Glomerular endothelial cell (primary cell): ENCODE measurements at places on chromosomes 2 and 18.

GRCh38 chr18:8930990-8931616 lies 171.4 kb upstream of the NDUFV2 start:
- DNase-seq: no peak

GRCh38 chr2:100113990-100114433 lies 28.4 kb downstream of the AFF3 start:
- no peak for DNase-seq

GRCh38 chr2:142174176-142174575 lies 43.4 kb upstream of the LRP1B start:
- DNase-seq: no peak

GRCh38 chr2:39007875-39008504 lies 112.9 kb downstream of the SOS1 start:
- DNase-seq: no peak

GRCh38 chr18:22827216-22827615 lies 105.9 kb upstream of the RBBP8 start:
- no peak for DNase-seq

GRCh38 chr18:31596081-31596872 lies 4.6 kb downstream of the TTR start:
- no peak for DNase-seq

- DNase-seq: no peak
Observed at GRCh38 chr2:39470580-39470979, 33.5 kb upstream of the MAP4K3 start.

- DNase-seq: no peak
Observed at GRCh38 chr2:69459936-69460335, 22.7 kb upstream of the NFU1 start.

- DNase-seq: no peak
Observed at GRCh38 chr2:36255863-36256262, 99.7 kb upstream of the CRIM1 start.

- no peak for DNase-seq
Observed at GRCh38 chr2:2600366-2600765, 269.3 kb upstream of the MYT1L start.

DNA sequence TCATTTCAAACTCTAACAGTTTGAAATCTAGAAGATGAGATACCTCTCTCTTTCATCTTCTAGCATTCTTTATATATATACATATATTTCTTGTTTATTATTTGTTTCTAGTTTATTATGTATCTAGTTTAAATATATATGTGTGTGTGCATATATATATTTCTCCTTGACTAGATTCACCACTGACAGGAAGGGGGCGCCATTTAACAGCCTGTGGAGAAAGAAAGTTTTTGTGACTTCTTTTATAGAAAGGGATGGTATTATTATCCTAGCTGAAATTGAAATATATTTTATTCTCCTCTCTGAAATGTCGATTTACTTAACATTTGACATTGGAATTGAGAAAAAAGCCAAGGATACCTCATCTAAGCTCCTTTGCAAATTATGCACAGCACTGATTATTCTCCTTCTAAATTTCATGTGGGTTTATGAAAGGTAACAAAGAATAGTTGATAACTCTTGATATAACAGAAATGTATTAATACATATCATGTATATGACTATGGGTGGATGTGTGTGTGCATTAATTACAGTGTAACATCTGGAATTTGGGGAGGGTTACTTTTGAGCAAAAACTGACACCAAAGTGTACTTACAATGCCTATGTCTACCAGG lies 160.7 kb upstream of the NT5C1B start:
- peak; percentile 7 for DNase-seq

DNA sequence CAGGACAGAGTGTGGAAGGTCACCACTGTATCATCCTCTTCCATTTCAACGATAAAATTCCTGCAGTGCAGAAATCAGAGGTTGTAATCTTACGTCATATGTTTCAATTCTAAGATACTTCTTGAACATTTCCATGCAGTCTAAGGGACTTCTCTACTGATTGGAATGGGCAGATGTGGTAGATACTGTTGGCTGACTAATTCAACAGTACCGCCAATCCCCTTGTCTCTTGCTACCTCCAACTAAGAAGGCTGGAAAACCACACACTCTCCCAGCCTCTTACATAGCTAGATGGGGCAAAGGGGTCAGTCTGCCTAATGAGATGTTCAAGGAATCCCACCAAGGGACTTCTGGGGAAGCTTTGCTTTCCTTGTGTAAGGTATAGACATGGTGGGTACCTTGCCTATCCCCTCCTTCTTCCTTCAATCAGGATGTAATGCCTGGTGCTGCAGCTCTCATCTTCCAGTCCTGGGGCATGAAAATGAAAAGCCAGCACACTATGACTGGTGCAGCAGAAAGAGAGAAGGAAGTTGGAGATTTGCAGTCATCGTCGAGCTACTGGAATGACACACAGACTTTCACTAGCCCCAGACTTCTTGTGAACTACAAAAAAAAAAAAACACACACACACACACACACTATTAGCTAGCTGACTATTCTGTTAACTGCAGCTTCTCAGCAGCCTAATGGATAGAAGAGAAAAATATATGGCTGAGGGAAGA lies 84.1 kb downstream of the ALPK2 start:
- no peak for DNase-seq

- DNase-seq: no peak
Observed at GRCh38 chr2:11903085-11903606, 156.7 kb downstream of the LPIN1 start.

GRCh38 chr2:64939332-64939917 lies 49.8 kb upstream of the SLC1A4 start:
- DNase-seq: no peak

- DNase-seq: no peak
Observed at GRCh38 chr2:166256896-166257295, 118.8 kb downstream of the SCN9A start.

GRCh38 chr2:187316040-187316439 lies 132.0 kb downstream of the CALCRL start:
- no peak for DNase-seq

GRCh38 chr2:69989441-69990105 lies 28.1 kb upstream of the ASPRV1 start:
- no peak for DNase-seq

- no peak for DNase-seq
Observed at GRCh38 chr2:118841450-118841827, 6.0 kb downstream of the EN1 start.

- DNase-seq: no peak
Observed at GRCh38 chr2:211440107-211440506, 883.7 kb downstream of the CPS1 start.

GRCh38 chr2:214069254-214069653 lies 341.6 kb upstream of the VWC2L start:
- peak; percentile 20 for DNase-seq

DNA sequence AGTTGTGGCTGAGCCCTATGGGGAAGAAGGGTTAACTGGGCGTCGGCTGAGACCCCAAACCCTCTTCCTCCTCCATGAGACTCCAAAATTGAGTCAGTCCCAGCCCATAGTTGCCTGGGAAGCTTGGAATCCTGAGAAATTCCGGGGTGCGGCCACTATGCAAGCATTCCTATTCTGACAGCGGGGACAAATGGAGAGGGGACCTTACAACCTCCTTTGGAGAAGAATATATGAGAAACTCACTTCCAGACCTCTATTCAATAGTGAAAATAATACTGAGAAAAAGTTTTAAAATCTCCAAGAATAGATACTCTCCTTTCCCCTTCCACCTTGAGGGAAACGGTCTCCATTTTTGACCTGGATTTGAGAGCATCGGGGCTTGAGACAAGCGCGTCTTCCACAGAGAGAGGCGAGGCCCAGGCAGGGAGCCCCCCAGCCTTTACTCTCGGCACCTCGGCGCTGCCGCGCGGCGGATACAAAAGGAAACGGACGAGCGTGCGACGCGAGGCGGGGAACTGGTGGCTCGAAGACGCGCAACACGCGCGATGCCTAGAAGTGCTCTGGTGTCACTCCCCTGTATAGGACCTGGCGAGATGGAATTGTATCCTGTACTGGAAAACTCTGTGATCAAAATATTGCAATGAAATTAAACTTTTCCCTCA lies 11.1 kb downstream of the NR4A2 start:
- DNase-seq: no peak

DNA sequence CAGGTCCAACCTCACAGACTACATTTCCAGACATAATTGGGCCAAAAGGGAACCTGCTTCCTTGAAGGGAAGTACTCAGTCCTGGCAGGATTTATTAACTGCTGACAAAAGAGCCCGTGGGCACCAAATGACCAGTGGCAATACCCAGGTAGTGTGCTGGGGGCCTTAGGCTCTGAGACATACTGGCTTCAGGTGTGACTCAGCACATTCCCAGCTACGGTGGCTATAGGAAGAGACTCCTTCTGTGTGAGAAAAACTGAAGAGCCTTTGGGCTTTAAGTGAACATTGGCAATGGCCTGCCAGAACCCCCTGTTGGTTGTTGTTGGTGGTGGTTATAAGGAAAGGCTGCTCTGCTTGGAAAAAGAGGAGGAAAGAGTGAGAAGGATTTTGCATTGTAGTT lies 401.8 kb downstream of the KCNJ3 start:
- DNase-seq: no peak

- no peak for DNase-seq
Observed at GRCh38 chr2:43754180-43754579, 19.7 kb upstream of the DYNC2LI1 start.

GRCh38 chr2:96683972-96684820 lies 41.6 kb downstream of the FER1L5 start:
- DNase-seq: no peak

GRCh38 chr2:32623311-32623706 lies 4.5 kb upstream of the TTC27 start:
- no peak for DNase-seq

DNA sequence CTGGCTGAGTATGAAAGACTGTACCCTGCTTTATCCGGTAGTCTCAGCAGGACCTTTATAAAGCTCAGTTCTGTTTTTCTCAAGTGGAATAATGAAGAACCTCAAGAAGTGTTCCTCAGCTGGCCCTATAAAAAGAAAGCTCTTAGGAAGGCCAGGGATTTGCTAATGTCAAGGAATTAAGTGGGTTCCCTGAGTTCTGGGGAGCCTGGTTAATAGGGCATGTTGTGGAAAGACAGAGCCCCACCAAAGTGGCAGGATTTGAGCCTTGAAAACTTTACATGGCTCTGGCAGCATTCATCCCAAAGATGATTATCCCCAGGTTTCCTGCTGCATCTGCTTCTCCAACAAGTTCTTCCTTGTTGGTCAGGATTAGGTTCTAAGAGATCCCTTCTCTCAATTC lies 6.9 kb upstream of the DYSF start:
- DNase-seq: no peak

DNA sequence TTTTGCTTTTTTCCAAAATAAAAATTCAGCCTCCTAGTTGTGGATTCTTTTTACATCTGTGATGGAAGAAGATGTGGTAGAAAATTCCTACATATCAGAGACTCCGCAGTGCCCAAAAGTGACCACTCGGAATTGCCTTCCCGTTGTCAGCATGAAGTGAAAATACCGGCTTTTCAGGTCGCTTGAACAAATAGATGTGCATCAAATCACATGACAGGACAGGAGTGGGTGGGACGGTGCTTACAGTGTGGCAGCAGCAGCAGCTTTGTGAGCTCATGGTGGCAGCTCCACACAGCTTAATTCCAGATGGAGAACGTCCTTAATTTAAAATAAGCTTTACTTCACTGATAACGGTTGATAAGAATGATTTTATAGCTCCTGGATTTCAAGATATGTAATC lies 20.3 kb downstream of the SALL3 start:
- DNase-seq: no peak

GRCh38 chr2:100935372-100935752 lies 66.7 kb upstream of the RPL31 start:
- no peak for DNase-seq

- DNase-seq: no peak
Observed at GRCh38 chr2:101828257-101828656, 130.8 kb downstream of the MAP4K4 start.

DNA sequence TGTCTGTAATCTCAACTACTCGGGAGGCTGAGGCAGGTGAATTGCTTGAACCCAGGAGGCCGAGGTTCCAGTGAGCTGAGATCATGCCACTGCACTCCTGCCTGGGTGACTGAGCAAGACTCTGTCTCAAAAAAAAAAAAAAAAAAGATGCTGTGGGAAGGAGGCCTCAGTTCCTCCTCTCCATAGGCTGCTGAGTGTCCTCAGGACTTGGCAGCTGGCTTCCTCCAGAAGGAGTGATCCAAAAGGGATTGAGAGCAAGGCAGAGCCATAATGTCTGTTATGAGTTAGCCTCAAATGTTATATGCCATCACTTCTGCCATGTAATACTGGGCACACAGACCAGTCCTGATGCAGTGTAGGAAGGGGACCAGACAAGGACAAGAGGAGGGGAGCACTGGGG lies 6.6 kb upstream of the NPC1 start:
- DNase-seq: no peak

GRCh38 chr2:236965021-236965840 lies 120.5 kb upstream of the COPS8 start:
- no peak for DNase-seq

DNA sequence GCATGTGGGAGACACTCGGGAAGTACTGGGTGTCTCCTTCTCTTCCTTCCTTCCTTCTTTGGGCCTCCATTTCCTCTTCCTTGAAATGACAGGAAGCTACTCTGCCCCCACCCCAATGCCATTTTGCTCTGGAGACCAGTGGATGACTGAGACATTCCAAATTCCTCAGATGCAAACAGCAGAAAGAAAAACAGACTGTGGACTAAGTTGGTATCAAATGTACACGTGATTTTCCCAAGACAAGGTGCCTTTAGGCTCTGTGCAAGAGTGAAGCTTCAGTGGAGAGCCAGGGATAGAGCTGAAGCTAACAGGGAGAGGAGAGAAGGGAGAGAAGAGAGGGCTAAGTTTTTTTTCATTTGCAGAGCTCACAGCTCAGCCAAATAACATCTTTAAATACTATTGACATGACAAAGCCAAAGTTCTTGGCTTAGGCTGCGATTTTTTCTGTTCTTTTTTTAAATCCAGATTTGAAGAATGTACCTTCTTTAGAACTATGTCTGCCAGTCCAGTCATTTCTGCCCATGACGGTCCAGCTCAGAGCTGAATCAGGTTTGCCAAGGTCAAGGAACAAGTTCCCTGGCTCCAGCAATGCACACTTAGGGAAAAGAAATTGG lies 84.5 kb upstream of the LCLAT1 start:
- no peak for DNase-seq

- no peak for DNase-seq
Observed at GRCh38 chr2:120029672-120030640, 17.1 kb downstream of the EPB41L5 start.

- DNase-seq: no peak
Observed at GRCh38 chr2:71788601-71789240, 335.4 kb downstream of the DYSF start.

DNA sequence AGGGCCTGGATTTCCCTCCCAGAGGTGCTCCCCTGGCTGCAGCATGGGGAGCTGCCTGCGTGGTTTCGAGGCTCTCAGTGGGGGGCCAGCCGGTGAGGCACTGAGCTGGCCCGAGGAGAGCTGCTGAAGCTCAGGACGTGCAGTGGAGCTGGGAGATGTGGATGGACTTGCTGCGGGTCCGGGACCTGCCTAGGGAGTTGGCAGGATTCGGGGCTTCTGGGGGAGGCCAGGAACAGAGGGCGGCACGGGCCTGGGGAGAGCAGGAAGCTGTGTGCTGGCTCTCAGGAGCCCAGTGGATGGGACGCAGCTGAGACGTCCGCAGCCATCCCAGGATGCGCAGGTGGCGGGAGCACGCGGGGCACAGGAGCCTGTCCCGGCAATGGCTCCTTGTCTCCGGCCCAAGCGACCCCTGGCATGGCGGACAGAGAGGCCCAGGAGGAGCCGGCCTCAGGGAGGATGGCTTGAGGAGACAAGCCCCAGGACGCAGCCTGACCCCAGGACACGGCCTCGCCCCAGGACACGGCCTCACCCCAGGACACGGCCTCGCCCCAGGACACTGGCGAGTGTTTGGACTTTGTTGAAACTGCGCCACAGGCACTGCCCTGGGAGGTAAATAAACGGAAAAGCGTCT lies 116.1 kb downstream of the NFATC1 start:
- no peak for DNase-seq
